Activated CD4-positive, alpha-beta T cell treated with anti-CD3 and anti-CD28 coated beads for 36 hours (primary cell): ENCODE measurements at places on chromosomes 2 and 18.

- no peak for DNase-seq
These were observed 16.5 kb upstream of the FAHD2A start for GRCh38 chr2:95386031-95386430.

DNA sequence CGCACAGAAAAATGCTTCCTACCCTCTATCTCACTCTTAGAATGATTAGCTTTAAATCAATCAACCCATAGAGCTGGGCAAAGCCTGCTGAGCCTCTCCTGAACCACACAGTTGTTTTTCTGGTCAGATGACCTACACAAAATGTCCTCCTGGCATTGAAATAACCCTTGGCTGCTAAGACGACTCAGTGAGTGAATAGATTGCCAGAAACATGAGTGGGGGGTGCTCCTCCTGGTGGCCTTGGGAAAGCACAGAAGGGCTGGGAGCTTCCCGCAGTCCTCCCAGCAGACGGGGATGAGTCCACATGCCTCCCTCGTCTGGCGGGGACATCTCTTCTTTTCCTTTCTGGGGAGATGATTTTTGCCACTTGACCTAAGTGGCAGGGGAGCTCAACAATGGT lies 14.9 kb downstream of the MAL start:
- DNase-seq = no peak

GRCh38 chr2:19137433-19137832 lies 221.0 kb downstream of the OSR1 start:
- DNase-seq = no peak

DNA sequence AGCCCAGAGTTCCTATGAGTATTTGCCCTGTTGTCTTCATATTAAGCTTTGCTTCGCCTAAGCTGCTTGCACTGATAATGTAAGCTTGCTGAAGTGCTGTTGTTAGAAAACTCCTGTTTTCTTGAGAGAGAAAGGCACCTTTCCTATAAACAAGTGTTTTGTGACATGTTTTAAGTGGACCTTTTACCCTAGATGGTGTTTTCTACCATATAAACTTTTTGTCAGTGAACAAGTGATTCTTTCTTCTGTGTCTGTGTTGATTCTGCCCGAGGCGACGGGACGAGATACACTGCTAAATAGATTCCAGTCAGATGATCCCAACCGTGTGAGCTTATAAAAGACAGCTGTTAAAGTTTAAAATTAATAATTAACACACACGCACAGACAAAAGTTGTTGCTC lies 24.1 kb downstream of the CABLES1 start:
- DNase-seq = no peak

GRCh38 chr2:54899576-54900200 lies 150.6 kb downstream of the RTN4 start:
- DNase-seq = no peak

DNA sequence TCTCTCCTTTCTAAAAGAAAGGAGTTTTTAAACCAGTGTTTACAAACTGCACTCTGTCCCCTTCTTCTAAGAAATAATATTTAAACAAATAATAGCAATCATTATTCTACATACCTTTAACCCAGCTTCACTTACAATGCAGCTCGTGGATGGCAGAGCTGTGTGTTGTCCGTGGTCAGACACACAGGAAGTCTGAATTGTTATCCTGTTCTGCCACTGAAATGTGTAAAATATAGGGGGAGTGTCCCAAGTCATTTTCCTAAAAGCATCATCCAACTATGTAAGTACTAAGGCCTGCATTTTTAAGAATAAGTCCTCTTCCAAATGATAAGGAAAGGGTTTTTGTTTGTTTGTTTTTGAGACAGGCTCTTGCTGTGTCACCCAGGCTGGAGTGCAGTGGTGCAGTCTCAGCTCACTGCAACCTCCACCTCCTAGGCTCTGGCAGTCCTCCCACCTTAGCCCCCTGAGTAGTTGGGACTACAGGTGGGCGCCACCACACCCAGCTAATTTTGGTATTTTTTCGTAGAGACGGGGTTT lies 2.7 kb upstream of the PPP4R1 start:
- DNase-seq = no peak
